ENCODE measurements at places on chromosomes 5 and 9.

GRCh38 chr5:139186752-139187326 lies 11.3 kb downstream of the SIL1 start:
- no peak for DNase-seq

DNA sequence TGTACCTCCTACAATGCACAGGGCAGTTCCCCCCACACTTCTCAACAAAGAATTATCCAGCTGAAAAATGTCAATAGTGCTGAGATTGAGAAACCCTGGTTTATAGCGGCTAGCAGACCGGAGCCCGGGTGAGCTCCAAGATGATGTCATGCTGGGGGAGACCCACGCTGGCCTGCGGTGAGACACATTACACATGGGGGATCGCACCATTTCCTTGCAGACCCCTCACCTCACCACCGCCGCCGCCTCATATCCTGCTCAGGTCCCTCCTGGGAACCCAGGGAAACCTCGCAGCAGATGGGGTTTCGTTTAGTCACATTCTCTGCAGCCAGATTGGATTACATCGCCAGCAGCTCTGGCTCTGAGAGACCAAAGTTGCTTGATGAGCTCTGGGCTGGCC lies 14.7 kb upstream of the TNC start:
- DNase-seq, result no peak

- DNase-seq, result no peak
Observed at GRCh38 chr5:72252574-72253155, 67.4 kb downstream of the MRPS27 start.

- no peak for DNase-seq
Observed at GRCh38 chr9:73152543-73152844, 829 bp downstream of the ANXA1 start.

DNA sequence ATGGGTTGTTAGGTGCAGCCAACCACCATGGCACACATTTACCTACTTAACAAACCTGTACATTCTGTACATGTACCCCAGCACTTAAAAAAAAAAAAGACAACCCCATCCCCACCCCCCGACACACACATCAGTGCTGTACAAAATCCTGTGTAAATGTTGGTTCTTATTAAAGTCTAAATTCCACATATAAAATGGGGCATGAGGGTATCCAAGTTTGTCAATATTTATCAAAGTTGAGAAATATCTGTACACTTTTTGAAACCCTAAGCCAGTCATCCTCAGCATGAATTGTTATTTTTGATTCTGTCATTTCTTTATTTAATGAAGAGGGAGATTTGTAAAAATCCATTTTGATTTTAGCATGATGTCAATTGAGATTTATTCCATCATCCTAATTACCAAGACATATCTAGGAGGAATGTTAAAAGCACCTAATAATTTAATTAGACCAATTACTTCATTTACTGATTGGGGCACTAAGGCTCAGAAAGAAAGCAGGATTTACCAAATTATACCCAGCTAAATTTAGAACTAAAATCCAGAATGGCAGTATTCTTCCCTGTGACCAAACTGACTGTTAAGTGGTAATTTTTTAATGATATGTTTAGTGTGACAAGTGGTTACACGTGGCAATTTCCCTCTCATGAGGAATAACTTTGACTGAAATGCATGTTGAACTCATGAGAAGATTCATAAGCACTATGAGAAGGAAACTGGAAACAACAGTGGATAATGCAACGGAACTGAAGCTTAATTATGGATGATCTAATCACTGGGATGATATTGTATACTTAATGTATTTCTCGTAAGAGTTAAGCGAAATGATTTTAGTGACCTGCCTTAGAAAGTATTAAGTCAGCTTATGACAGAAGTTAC lies 195.9 kb downstream of the SGCD start:
- DNase-seq, result no peak

DNA sequence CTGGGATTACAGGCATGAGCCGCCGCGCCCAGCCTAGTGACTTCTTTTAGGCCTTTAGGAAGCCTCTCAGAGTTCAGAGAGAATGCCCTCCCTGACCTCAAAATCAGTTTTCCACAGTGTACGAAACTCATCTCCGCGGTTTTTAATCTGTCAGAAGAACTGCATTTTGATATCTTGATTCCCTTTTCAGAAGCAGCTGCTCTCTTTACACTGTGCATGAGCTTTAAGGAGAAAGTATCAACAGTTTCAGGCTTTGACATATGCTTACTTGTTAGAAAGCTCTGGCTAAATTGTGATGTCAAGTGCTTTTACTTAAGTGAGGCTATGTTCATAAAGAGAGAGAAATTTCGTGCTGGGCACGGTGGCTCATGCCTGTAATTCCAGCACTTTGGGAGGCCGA lies 74.6 kb downstream of the USP20 start:
- DNase-seq, result no peak

GRCh38 chr5:157161996-157162395 lies 4.1 kb downstream of the GARIN3 start:
- DNase-seq, result no peak

GRCh38 chr9:136588663-136589464 lies 43.0 kb upstream of the NOTCH1 start:
- no peak for DNase-seq

GRCh38 chr5:179596421-179596820 lies 27.1 kb downstream of the HNRNPH1 start:
- no peak for DNase-seq

DNA sequence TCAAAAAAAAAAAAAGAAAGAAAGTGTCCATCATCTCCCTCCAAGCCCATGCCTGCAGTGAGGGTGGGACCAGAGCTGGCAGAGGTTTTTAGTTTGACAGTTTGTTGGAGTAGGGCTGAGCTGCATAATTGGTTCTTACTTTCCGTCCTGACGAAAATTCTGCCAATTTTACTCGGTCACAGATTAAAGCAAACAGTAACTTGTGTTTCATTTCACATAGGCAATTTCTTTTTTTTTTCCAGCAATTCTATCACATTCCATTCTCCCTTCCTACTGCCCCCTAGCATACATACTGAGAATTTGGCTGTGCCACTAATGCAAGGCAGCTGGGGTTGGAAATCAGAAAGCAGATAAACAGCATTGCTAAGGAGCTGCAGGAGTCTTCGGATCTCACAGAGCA lies 132.4 kb downstream of the FRMD3 start:
- no peak for DNase-seq

GRCh38 chr5:179812135-179812825 lies 5.6 kb upstream of the MGAT4B start:
- DNase-seq, result no peak

- DNase-seq, result no peak
Observed at GRCh38 chr9:115520646-115521045, 402.7 kb upstream of the TNC start.

DNA sequence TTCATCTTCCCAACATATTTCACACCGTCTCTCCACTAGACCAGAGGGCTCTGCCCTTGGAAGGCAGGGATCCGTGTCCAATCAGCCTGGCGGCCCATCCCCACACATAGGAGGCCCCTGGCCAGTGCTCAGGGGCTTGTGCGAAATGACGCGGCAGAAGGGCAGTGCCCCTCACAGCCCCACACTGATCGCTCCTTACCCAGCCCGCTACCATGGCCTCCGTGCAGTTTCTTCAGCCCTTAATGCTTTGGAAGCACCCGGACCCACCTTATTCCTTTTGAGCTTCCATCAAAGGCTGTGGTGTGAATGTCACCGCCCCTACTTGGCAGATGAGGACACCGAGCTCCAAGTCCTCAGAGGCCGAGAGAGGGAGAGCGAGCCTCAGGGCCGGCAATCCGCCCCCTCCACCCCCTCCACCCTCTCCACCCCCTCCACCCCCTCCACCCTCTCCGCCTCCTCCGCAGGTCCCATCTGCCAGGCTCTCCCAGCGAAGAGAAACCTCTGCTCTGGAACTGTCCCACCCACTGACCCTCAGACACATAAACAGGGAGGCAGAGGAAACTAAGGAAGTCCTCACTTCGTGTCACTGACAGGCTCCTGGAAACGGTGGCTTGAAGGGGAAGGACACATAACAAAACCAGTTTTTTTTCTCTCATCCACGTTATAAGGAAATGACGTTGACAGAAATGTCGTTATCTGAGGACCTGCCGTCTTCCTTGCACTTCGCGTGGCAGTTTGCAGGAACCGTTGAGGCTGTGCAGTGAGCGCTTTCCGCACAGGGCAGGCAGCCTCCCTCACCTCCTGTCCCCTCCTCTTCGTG lies 13.9 kb downstream of the QSOX2 start:
- no peak for DNase-seq

DNA sequence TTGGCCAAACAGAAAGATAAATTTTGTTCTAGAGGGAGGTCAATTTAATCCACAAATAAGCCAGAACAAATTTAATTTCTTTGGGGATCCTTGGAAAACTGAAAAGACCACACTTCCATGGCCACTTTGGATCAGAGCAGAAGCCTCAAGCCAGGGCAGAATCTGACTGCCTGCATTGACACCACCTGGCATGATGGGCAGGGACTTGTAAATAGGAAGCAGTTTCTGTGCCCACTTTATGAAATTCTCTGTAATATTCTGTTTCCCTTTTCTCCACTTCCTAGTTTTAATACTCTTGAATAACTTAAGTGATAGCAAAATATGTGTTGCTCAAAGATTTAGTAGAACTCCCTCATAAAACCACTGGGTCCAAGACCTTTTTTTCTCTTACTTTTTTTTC lies 6.7 kb upstream of the TMEM252 start:
- no peak for DNase-seq

GRCh38 chr5:175922192-175922885 lies 45.8 kb downstream of the THOC3 start:
- no peak for DNase-seq

GRCh38 chr5:131534974-131535373 lies 100.1 kb downstream of the RAPGEF6 start:
- DNase-seq, result no peak

- DNase-seq, result no peak
Observed at GRCh38 chr5:174559566-174560090, 164.8 kb upstream of the MSX2 start.

GRCh38 chr9:122846371-122846940 lies 18.1 kb upstream of the PDCL start:
- DNase-seq, result no peak

GRCh38 chr5:133130387-133131118 lies 78.7 kb downstream of the HSPA4 start:
- no peak for DNase-seq

DNA sequence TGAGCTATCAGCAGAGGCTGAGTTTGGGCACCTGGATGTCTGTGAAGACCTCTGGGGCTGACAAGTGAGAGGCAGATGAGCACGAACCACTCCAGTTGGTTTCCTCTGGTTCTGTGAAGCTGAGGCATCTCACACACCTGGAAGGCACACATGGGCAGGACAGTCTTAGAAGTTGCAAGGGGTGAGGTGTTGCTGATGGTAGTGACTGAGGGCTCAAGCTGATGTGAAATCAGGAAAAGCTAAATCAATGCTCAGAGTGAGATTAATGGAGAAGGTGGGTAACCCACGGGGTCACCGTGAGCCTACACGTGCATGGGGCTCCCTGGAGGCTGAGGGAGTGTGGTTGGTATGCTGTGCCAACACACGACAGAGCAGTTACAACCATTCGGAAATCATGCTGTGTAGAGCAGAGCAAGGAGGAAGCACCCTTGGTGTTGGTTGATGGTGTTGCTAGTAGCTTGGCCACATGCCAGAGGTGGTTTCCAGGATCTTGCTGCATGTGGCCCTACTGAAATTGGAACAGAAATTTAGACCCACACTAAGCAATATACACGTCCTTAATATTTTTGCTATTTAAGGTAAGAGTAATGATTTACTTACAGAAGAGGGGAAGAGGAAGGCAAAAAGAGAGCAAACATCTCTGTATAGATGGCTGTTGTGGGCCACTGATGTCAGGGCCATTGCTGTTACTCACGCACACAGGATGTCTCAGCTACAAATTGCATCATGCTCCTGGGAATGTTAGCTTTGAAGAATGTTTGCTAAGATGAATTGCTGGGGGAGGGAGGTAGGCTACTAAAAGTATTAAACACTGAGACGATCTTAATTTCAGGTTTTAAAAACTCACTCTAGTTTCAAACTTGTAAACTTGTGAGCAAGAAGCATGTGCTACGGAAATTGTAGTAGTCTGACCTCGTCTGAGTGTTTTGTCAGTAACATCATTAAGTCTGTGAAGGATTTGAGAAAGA lies 170.5 kb downstream of the ARHGEF28 start:
- DNase-seq, result no peak

GRCh38 chr5:139019211-139019610 lies 144.1 kb upstream of the LRRTM2 start:
- DNase-seq, result no peak

DNA sequence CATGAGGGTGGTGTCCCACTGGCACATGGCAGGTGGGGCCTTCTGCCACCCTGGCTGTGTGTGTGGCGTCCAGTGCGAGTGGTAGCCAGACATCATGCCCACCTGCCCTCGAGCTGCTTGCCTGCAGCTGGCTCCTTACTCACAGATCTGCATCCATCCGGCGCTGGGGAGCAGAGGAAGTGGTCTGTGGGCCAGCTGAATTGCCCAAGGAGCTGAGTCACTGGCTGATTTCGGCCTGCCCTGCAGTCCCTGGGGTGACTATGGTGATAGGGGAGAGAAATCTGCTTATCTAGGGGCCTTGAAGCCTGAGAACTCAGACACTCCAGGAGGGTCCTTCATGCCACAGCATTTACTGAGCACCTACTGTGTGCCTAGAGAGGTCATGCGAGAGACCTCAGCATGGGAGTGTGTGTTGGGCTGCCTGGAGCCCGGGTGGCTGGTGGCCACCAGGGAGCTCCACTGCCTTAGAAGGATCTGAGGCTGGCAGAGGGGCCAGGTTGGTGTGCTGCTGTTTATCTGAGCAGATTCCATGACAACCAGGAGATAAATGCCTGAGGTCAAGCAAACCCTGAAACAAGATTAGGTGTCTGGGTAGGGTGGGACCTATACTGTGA lies 57.1 kb downstream of the SLC22A5 start:
- peak; percentile 64 for DNase-seq

DNA sequence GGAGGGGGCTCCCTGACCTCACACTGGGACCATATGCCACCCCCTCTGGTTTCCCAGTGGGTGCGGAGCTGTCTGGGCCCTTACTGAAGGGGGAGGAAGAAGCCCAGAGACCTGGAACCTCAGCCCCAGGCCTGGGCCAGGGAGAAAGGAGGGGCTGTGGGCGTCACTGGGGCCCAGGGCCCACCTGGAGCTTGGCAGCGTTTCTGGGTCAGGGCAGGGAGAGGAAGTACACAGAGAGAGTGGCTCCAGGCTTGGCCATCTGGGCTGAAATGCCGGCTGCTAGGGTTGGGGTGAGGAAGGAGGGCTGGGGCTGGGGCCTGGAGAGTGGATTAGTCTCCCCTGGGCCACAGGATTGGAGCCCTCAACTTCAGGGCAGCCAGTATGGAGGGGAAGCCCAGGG lies 6.4 kb upstream of the DAB2IP start:
- DNase-seq, result no peak

DNA sequence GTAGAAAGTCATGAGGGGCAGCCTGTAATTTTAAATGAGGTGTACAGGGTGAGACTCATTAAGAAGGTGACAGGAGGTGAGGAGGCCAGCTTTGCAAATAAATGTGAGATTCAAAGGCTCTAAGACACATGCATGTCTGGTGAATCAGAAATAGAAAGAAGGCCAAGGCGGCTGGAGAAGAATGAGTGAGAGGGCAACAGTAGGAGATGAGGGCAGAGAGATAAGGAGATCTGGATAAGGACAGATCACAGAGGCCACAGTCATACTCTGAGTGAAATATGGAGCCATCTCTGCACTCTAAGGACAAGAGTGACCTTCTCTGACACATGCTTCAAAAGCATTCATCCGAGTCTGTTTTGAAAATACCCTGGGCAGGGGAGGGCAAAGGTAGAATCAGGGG lies 90.7 kb downstream of the RAD23B start:
- DNase-seq, result no peak

GRCh38 chr5:27875148-27875547 lies 836.8 kb upstream of the CDH9 start:
- DNase-seq, result no peak

GRCh38 chr9:136081826-136082495 lies 13.1 kb downstream of the NACC2 start:
- DNase-seq, result no peak

- no peak for DNase-seq
Observed at GRCh38 chr9:11158063-11158462, 545.3 kb upstream of the PTPRD start.
